ENCODE measurements at places on chromosomes 2 and 18.

DNA sequence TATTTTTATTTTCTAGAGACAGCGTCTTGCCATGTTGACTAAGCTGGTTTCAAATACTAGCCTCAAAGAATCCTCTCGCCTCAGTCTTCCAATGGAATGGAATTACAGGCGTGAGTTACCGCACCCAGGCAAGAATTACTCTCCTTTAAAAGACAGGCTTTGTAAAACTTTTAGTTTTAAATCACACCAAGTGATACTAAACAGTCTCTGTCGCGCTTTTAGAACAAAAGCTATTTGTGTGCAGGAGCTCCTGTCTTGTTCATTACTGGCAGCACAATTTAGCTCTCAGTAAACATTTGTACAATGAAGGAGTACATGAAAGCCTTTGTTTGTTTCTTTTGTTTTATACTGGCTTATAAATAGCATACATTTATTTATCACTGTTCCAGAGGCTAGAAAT is 1719.2 kb upstream of the PIK3C3 start:
- DNase-seq: no peak

- peak; percentile 46 for DNase-seq
These were observed 69.7 kb upstream of the SULT1C3 start for GRCh38 chr2:108169982-108170625.

DNA sequence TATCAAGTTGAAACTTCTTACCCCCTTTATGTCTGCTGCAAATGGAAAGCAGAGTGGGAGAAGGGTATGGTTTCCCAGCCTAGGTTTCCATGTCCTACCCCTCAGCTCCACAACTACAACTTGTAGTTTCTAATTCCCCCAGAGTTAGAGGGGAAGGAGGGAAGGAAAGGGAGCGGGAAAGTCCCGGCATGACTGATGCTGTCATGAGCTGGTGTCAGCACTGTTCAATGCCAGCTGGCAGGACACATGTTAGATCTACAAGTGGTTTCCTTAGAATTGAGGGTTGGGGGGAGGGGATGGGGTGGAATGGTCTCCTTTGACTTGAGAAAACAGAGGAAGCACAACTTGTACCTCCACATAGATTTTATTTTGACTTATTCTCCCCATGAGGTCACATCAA is 194.0 kb downstream of the MBD2 start:
- no peak for DNase-seq

- DNase-seq: peak; percentile 24
These were observed 83.1 kb downstream of the SEPTIN10 start for GRCh38 chr2:109530712-109531111.

- no peak for DNase-seq
These were observed 38.6 kb downstream of the STK25 start for GRCh38 chr2:241469746-241470145.

DNA sequence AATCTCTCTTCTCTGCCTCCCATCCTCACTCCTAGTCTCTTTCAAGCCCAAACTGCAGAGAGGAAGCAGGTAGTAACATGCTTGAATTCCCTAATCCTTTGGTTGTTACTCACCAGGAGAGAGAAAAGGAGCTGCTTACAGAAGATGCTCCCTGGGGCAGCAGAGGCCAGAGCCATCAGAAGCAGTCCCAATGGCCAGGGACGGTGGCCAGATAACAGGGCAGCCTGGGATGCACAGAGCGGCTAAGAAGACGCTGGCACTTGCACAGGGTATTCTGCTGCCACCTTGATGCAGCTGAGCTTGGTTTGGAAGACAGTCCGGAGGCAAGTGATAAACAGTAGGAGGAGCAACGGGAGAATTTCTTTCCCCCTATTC is 250 bp downstream of the DSC1 start:
- DNase-seq: no peak

DNA sequence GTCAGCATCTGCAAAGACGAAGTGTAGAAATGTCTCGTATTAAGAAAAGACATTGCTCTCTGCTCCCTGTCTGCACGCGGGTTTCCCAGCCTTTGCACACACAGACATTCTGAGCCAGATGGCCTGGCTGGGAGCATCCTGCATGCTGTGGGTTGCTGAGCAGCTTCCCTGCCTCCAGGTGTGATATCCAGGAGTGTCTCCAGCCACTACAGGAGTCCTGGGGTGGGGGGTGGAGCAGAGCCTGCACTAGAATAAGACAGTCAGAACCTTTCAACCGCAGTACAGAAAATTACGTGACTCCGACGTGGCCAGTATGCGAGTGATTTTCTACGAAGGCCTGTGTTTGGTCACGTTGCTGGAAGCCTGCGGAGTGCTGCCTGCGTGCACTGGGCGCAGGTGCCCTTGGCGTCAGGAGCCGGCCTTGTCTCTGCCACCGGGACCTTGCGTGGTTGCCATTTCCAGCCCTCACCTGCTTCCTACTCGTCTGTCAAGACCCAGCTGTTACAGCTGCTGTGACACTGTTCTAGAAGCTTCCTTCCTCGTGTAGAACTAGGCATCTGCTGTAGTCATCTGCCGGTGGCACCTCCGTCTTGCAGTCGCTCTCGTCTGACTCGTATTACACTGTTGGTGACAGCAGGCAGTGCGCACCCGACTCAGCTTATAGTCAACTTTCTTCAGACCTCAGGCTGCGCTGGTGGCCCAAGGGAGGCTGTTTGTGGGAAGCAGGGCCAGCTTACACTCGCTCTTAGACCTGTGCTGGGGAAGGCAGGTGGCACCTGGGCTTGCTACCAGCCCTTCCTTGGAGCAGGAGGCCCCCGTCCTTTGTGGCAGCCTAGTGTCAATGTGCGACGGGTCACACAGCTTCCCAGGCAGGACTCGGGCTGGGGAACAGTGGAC is 11.2 kb downstream of the CTDP1 start:
- DNase-seq: no peak

DNA sequence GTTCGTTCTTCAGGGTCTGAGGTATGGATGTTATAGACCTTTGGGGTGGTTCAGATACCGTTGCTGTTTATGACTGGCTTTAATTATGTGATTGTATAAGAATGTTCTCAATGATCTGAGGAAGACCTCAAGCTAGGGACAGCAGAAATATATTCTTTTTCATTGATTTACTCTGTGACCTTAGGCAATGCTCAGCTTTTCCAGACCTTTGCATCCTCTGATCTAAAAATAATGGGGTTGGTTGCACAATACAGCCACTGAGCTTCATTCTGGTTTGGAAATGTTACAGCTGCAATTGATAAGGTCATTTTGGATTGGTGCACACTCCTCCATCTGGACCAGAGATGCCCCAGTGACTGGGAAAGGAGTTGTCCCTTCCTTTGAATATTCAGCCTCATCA is 17.2 kb upstream of the CABYR start:
- DNase-seq: no peak

DNA sequence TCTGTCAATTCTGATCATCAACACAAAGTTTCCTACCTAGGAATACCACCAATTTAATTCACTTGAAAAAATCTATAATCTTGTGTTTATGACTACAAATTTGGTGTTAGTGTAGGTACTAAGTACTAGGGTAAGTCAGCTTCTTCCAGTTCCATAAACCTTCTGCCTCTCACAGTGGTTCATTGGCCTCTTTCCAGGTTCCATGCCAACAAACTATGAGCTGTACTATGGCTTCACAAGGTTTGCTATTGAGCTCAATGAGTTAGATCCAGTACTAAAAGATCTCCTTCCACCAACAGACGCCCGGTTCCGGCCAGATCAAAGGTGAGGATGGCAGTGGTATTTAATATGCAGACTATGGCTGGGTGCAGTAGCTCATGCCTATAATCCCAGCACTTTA is 58.8 kb downstream of the PRKRA start:
- DNase-seq: peak; percentile 41

- DNase-seq: no peak
These were observed 104.5 kb downstream of the PTGR3 start for GRCh38 chr18:75104483-75104882.

DNA sequence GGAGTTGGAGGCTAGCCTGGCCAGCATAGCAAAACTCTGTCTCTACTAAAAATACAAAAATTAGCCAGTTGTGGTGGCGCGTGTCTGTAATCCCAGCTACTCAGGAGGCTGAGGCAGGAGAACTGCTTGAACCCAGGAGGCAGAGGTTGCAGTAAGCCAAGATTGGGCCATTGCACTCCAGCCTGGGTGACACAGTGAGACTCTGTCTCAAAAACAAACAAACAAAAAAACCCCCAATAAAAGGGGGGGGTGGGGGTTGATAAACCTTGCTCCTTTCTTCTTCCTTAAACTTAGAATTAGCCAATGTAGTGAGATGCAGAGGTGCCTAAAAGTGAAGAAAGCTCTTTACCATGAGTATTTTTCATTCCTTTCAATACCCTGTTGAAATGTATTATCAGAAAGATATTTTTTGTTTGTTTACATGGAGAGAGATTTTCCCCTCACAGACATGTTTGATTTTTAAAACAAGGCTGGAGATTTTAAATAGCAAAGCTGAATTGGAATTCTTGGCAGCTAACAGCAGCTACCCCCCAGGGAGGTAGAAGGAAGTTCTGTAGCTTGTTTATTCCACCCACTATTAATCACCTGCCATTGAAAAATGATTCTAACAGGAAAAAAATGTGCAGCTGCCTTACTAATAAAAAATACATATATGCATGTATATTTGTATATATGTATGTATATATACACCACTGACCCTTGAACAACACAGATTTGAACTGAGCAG is 48.6 kb downstream of the GYPC start:
- DNase-seq: peak; percentile 55

DNA sequence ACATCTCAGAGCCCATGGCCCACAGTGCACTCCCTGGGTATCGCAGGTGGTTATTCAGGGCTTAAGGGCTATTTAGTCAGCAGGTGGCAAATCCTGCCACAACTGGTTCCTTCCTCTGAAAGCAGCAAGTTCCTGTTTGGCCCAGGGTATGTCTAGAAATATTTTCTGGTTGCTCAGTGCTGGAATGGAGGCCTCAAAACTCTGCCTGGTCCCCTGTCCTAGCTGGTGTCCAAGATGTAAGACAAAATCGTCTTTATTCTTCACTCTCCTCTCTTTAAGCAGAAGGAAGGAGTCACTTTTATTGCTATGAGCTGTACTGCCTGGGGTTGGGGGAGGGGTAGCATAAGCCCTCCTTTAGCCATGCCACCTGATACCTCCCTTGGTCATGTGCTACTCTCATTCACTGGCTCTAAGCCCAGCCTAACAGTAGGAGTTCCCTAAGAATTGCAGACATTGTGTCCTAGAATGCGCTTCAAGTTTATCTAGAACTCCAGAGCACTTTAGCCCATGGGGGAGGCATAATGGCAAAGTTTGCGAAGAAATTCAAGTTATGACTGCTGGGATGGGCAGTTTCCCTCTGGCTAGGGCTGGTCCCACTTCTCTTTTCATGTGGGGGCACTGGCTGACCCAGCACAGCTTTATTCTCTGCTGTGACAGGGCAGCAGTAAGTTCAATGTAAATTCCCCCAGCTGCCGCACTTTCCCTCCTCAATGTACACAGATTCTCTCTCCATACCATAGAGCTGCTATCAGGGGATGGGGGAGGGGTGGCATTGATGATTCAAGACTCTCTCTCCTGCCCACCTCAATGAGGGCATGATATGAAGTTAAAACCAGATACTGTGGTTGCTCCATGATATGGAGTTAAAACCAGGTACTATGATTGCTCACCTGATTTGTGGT is 27.1 kb upstream of the CWC22 start:
- peak; percentile 56 for DNase-seq

GRCh38 chr2:55976681-55977080 is 53.1 kb upstream of the EFEMP1 start:
- no peak for DNase-seq

- peak; percentile 26 for DNase-seq
These were observed at the start of gene MPP4 for GRCh38 chr2:201698588-201699226. MPP4 (minus strand) TSS chr2:201698644; CDS start chr2:201693954, 4,690 bp downstream.

DNA sequence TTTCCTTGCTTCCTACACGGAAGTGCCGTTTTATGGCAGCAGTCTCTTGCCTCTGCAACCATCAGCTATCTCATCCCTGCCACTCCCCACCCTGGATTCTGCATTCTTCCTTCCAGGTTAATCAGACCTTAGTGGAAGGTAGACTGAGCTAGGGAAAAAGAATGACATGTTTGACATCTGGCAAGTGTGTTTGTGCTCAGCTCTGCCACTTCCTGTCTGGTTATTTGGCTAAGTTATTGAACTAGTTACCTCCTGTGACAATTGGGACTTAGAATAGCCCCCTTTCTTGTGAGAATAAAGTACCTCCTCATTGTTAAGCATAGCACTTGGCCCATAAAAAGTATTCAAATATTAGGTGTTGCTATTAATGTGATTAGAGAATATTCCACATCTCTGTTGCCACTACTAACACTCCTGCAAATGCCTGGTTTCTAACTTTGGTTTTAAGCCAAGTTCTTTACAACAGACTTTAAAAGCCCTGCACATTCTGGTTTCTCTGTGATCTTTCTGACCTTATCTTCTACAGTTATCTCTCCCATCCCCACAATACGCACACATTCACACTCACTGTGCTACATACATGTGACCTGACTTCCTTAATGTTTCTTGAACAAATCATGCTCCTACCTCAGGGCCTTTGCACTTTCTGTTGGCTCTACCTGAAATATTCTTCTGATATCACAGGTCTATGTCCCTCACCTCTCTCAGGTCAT is 10.8 kb upstream of the MAPRE2 start:
- DNase-seq: no peak

- peak; percentile 29 for DNase-seq
These were observed 93.0 kb downstream of the NRP2 start for GRCh38 chr2:205775097-205775877.

DNA sequence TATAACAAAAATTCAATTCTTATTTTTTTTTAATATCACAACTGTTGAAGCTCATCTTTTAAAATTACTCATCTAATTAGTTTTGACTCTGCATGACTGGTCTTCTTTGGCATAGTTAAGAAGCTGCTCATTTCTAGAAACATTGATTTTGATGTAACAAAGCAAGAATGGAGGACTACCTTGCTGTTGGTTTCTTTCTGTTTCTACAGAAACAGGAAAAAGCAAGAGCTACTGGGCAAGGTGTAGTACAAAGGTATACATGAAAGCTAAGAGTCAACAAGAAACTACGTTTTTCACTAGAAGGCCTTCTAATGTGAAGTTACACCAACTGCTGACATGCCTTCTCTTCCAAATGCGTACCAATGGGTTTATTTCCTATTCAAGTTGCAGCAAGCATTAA is 90.6 kb upstream of the SYT4 start:
- no peak for DNase-seq

GRCh38 chr2:2664989-2665833 is 334.1 kb upstream of the MYT1L start:
- no peak for DNase-seq

GRCh38 chr2:129752176-129752575 is 227.3 kb upstream of the RAB6C start:
- no peak for DNase-seq

GRCh38 chr2:8797682-8798081 is 39.7 kb downstream of the KIDINS220 start:
- no peak for DNase-seq

Measured in cardiac fibroblast (primary cell).